ENCODE measurements at places on chromosomes 3 and 15.

DNA sequence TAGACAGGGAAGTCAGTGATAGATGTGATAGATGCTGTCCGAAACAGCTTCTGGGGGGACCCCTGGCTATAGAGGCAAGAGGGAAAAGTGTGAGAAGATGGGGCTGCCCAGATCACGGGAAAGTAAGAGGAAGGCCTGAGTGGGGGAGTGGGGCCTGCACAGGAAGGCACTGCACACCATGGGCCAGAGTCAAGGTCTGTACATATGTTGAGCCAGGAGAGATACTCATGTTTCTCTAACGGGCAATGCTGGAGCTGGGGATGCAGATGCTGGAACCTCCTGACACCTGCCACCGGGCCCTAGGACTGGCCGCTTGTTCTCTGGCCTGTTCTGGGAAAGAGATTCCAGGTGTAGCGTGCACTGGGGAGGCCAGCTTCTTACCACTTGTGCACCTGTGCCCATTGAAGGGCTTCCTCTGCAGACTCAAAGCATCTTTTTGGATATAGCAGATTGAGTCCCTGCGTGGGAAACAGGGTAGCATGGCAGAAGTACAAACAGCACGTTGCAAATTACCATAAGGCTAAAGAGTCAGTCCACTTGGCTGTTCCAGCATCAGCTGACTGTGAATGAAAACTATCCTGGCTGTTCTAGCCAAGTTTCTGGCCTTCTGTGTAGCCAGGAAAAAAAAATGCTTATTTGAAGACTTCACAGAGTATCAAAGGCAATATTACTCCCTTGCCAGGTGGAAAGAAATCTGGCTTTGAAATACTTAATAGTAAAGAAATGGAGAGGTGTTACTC is 77.1 kb upstream of the GSK3B start:
- no peaks in the 10 kb centered on the region for H3K36me3 ChIP-seq
- no peaks in the 10 kb centered on the region for H3K27me3 ChIP-seq
- H3K4me1 ChIP-seq = no peaks in the 10 kb centered on the region

DNA sequence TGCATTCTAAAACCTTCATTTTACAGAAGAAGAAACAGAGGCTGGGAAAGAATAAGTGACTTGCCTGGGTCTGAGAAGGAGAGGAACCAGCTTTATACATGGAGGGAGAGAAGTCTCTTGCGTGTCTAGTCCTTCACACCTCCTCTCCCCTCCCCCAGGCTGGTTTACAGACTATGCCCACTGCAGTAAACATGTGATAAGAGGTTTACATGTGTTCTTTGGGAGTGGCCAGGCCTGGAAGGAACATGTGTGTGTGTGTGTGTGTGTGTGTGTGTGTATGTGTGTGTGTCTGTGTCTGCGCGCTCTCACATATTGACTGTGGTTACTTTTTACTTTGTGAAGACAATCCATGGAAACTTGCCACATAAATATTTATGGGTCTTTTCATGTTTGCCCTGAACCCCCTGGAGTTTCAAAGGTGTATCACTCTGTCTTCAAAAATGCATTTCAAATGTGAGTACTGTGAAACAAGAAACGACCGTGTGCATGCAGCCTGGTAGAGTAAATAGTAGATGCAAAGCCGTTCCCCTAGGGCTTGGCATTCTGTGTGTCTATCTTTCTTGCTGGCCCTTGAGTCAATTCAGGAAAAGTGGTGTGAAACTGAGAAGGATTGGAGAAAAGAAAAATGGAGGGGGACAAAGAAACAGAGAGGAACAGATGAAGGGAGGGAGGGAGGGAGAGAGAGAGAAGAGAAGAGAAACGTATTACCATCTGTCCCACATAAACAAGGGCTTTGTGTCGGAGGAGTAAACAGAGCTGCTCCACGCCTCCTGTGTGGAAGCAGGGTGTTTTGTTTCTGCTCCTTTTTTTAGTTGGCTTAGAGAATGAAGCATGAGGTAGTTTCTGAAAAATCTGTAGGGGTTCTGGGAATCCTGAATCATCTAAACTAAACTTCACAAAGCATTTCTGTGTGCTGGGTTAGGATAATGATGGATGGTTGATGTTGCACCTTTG is 51.7 kb downstream of the CLDN11 start:
- no peaks in the 10 kb centered on the region for H3K4me1 ChIP-seq
- no peak overlapping the region for H3K4me3 ChIP-seq
- H3K36me3 ChIP-seq = no peaks in the 10 kb centered on the region
- H3K27me3 ChIP-seq = no peaks in the 10 kb centered on the region
- no peak overlapping the region for H3K27ac ChIP-seq

- no peaks in the 10 kb centered on the region for H3K4me1 ChIP-seq
- no peaks in the 10 kb centered on the region for H3K27me3 ChIP-seq
- no peak overlapping the region for H3K4me3 ChIP-seq
Measured at GRCh38 chr3:11118181-11118682, 36.1 kb upstream of the HRH1 start.

DNA sequence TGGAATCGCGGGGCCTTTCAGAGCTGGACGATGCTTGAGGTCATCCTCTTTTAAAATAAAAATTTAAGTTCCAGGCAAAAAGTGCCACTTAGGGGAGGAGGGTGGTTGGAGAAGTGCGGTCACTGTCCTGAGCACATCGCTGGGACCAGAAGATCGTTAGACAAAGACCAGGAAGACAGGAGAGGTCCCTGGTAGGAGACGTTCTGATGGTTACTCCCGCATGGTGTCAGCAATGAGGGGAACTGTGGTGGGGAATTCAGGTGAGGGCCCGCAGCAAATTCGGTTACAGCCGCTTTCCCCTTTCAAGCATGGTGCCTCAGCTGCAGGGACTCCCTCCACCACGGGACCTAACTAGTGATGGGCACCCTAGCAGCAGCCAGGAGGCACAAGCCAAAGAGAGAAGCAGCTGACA is 1.0 kb upstream of the ISY1 start:
- no peaks in the 10 kb centered on the region for H3K27me3 ChIP-seq
- peaks cover 30% of the 10 kb centered on the region for H3K36me3 ChIP-seq
- peak overlapping the region; percentile 79 for H3K4me3 ChIP-seq
- peaks cover 22% of the 10 kb centered on the region for H3K4me1 ChIP-seq
- no peak for DNase-seq

DNA sequence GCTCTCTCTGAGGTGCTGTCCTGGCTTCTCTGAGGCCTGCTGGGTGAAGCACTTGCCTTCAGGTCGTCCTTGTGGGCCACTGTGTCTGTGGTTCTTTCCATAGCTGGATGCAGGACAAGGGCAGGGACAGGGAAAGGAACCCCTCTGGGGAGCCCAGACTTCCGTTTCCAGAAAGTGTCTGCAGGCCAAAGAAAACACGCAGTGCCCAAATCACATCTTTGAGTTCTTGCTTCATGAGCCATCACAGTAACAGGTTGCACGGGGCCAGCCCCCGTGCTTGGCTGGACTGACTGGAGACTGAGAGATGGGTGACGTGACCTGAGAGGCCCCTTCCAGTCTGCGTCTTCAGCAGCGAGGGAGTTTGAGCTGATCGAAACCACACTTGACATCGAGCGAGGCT is 115.8 kb downstream of the GABRG3 start:
- H3K4me1 ChIP-seq = no peaks in the 10 kb centered on the region
- no peaks in the 10 kb centered on the region for H3K36me3 ChIP-seq
- DNase-seq = no peak
- H3K27me3 ChIP-seq = no peaks in the 10 kb centered on the region
- H3K4me3 ChIP-seq = no peak overlapping the region
- no peak overlapping the region for H3K27ac ChIP-seq

GRCh38 chr3:182465301-182466185 is 327.8 kb upstream of the ATP11B start:
- no peaks in the 10 kb centered on the region for H3K36me3 ChIP-seq
- H3K4me1 ChIP-seq = no peaks in the 10 kb centered on the region
- no peak overlapping the region for H3K27ac ChIP-seq
- no peak overlapping the region for H3K4me3 ChIP-seq
- no peak for DNase-seq

GRCh38 chr3:152205097-152205593 is 63.6 kb upstream of the MBNL1 start:
- peak overlapping the region; percentile 65 for H3K4me3 ChIP-seq
- no peaks in the 10 kb centered on the region for H3K27me3 ChIP-seq
- no peak for DNase-seq
- H3K4me1 ChIP-seq = peaks cover 49% of the 10 kb centered on the region

- H3K27me3 ChIP-seq = no peaks in the 10 kb centered on the region
- H3K36me3 ChIP-seq = no peaks in the 10 kb centered on the region
- peaks cover 9% of the 10 kb centered on the region for H3K4me1 ChIP-seq
- H3K4me3 ChIP-seq = no peak overlapping the region
- H3K27ac ChIP-seq = no peak overlapping the region
Measured at GRCh38 chr3:136247436-136247835, 2.7 kb upstream of the PCCB start.

GRCh38 chr3:127970966-127971592 is 56.0 kb downstream of the KBTBD12 start:
- no peaks in the 10 kb centered on the region for H3K36me3 ChIP-seq
- H3K27ac ChIP-seq = no peak overlapping the region

DNA sequence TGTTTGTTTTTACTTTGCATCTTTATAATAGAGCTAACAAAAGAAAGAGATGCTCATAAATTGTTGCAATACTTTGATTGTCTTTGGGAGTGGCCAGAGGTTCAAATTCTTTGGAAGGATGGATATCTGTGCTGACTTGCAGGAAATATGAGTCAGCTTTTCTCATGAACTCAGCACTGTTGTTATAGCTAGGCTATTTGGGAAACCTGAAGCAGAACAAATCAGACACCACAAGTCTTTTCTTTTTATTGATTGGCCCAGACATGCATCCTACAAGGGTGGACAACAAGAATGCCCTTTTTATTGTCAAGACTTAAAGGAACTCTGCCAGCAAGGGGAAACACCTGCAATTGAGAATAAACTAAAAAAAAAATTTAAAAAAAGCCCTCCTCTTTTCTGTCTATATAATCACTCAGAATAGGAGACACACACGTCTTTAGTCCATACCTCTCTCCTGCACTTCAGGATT is 4.6 kb upstream of the DENND4A start:
- DNase-seq = no peak
- H3K27me3 ChIP-seq = no peaks in the 10 kb centered on the region
- H3K36me3 ChIP-seq = no peaks in the 10 kb centered on the region
- no peak overlapping the region for H3K4me3 ChIP-seq
- peaks cover 9% of the 10 kb centered on the region for H3K4me1 ChIP-seq

- H3K4me3 ChIP-seq = no peak overlapping the region
- no peaks in the 10 kb centered on the region for H3K4me1 ChIP-seq
- no peak overlapping the region for H3K27ac ChIP-seq
- no peaks in the 10 kb centered on the region for H3K36me3 ChIP-seq
Measured at GRCh38 chr15:47663101-47663500, 54.2 kb upstream of the SEMA6D start.

DNA sequence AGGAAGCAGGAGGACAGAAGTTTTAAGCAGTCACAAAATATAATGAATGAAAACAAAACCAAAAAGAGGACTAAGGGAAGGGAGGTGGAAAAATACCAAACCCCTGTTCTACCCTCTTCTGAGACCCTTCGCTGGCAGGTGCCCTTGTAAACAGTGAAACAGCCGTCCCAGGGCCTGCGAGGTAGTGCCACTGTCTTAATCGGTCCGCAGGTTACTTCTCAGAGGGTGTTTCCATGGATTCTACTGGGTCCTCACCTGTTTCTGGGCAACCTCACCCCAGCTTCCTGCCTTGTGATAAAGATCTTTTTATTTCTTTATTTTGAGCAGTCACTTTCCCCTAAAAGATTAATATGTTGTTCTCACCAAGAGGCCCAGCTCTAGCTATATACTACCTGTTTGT is 65.3 kb downstream of the SLC30A4 start:
- peak overlapping the region; percentile 68 for H3K27ac ChIP-seq
- H3K4me1 ChIP-seq = peaks cover 33% of the 10 kb centered on the region
- no peak overlapping the region for H3K4me3 ChIP-seq
- no peaks in the 10 kb centered on the region for H3K36me3 ChIP-seq
- no peaks in the 10 kb centered on the region for H3K27me3 ChIP-seq
- DNase-seq = no peak

GRCh38 chr3:150868282-150868681 is 37.0 kb downstream of the MINDY4B start:
- no peaks in the 10 kb centered on the region for H3K27me3 ChIP-seq
- H3K36me3 ChIP-seq = no peaks in the 10 kb centered on the region
- DNase-seq = no peak

DNA sequence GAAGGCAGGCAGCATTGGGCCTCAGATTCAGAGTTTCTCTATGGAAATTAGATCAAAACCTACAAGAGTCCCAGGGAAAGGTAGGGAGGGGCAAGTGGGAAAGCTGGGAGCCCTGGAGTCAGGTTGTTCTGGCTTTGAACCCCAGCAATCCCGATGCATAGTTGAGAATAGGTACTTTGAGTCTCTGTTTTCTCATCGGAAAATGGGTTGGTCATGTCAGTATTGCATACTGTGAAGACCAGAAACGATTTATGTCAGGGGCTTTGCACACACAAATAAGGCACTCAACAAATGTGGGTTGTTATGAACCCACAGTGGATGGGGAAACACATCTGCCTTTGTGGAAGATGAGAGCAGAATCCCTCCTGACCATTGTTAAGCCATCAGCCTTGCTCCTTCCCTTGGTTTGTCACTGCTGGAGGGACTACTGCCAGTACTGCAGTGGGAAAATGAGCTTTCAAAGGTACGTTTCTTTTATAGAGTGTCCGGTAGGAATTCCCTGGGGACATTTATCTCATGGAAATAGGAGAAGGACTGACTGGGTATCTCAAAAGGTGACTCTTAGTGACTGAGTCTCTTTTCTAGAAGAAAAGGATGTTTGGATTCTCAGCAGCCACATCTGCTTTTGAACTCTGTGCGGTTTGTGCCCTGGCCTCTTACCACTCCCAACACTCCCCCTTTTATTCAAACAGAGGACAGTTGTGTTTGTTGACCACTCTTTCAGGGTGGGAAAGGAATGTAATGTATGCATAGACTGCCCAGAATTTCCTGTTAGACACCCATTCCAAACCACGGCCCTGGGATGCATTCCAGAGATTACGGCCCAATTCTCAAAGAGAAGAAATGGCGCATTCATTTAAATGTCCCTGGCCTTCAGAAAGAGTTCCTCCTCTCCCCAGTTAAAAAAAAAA is 54.6 kb upstream of the VILL start:
- H3K27me3 ChIP-seq = no peaks in the 10 kb centered on the region
- H3K36me3 ChIP-seq = no peaks in the 10 kb centered on the region
- no peak overlapping the region for H3K27ac ChIP-seq
- H3K4me3 ChIP-seq = no peak overlapping the region
- H3K4me1 ChIP-seq = no peaks in the 10 kb centered on the region

DNA sequence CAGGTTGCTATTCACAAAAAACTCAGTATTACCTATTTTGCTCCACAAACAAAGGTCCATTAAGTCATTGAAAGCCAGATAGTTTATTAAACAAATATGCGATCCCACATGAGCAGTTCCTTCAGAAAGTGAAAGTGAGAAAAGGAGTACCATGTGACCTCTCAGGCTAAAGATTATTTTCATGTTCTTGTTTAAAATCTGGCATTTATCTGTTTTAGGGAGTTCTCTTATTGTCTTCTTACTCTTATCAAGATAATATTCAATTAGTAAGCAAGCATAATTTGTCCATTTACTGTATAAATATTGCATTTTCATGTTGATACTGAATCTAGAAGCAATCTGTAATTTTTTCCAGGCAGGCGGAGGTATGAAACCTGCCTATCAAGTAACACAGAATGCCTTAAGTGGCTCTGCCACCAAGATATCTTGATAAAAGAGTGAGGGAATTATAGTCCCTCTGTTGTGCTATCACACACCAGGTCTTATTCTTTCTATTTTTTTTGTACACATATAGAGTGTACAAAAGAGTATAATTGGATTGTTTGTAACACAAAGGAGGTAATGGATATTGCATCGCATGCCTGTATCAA is 20.1 kb upstream of the PLSCR5 start:
- H3K27ac ChIP-seq = no peak overlapping the region
- peaks cover 3% of the 10 kb centered on the region for H3K27me3 ChIP-seq
- no peaks in the 10 kb centered on the region for H3K36me3 ChIP-seq

GRCh38 chr3:5198986-5199731 is 11.7 kb downstream of the EDEM1 start:
- H3K27ac ChIP-seq = peak overlapping the region; percentile 64
- H3K27me3 ChIP-seq = no peaks in the 10 kb centered on the region
- DNase-seq = no peak
- peaks cover 36% of the 10 kb centered on the region for H3K36me3 ChIP-seq
- no peak overlapping the region for H3K4me3 ChIP-seq

All from naive thymus-derived CD4-positive, alpha-beta T cell (primary cell).